ENCODE measurements at places on chromosomes 12 and 14. TPM values are rescaled to one million over a fixed set of nuclear protein-coding genes. Genes with fewer than 3 reads are reported as not detected.

DNA sequence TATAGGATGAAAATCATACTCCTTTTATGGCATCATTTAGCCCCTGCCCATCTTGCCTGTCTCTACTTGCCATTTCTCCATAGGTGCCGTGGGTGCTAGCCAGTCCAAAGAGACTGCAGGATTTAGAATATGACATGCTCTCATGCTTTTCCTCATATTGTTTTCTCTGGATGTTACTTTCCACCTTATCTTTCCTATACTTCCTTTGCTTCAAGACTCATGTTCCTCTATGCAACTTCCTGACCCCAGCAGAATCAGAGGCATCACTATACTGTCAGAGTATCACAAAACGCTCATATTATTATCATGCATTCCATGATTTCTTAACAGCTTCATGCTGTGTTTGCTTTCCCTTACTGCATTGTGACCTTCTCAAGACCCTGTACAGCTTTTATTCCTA is 220.8 kb upstream of the ABCD2 start:
- H3K4me3 ChIP-seq = no peak overlapping the region
- no peak overlapping the region for H3K27ac ChIP-seq
- peaks cover 11% of the 10 kb centered on the region for H3K4me1 ChIP-seq
- peaks cover 2% of the 10 kb centered on the region for H3K27me3 ChIP-seq

DNA sequence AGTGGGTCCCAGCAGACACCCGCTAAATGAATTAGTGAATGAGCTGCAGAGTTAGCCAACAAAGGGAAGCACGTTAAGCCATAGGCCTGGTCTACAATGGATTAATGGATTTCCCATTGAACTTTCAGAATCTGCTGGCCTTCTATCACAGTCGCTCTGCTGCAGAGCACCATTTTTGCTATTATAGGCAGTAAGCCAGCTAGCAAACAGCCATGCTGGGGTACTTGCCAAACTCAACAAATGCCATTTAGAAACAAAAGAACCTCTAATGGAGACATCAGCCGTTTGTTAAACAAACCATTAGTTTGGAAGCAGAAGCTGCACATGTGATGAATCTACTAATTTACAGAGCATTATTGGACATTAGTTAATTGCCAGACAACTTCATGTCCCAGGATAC is 181.1 kb upstream of the STXBP6 start:
- no peak overlapping the region for H3K27ac ChIP-seq
- no peaks in the 10 kb centered on the region for H3K36me3 ChIP-seq
- no peak overlapping the region for H3K4me3 ChIP-seq
- peaks cover 3% of the 10 kb centered on the region for H3K4me1 ChIP-seq
- no peak for DNase-seq

DNA sequence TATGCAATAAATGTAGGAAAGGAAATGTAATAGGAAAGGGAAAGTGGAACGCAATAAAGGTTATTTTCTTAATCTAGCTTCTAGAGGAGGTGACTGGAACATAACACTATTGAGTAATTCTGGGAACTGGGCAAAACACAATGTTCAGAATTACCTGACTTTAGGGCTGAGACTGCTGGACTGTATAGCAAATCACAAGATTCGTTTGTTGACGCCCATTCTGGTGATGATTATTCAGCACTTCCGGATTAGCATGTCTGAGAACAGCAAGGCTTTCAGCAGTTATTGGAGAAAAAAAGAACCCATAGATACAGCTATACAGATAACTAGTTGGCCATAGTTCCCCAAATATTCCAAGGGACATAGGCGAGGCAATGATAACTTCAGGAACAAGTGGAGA is 2.3 kb upstream of the KLRD1 start:
- H3K27me3 ChIP-seq = no peaks in the 10 kb centered on the region
- DNase-seq = no peak
- no peak overlapping the region for H3K4me3 ChIP-seq
- H3K4me1 ChIP-seq = no peaks in the 10 kb centered on the region
- H3K36me3 ChIP-seq = peaks cover 6% of the 10 kb centered on the region

DNA sequence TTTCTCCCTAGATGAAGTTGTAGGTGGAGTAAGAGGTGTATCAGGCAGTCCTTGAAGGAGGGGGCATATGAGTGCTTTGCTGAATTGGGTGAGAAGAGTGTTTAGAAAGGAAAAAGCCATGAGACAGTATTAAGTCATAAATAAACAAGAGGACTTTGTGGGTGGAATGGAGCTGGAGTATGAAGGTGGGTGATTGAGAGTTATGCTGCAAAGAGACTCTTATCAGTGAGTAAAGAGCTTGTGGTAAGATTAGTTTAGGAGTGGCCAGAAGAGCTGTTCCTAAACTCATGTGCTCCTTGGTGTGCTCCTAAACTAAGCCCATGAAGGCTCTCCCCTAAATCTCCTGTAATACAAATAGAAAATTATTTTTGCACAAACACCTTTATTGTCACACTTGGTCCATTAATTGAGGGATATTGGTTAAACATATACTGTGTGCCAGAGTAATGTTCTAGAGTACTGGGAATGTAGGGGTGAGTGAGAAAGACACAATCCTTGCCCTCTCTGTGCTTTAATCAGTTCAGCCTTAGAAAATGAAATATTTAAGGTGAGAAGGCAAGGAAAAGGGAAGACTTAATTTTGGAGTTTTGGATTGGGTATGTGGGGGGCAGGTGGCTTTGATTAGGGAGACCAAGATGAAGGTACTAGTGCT is 9.8 kb downstream of the CHPT1 start:
- H3K36me3 ChIP-seq = no peaks in the 10 kb centered on the region
- no peak overlapping the region for H3K4me3 ChIP-seq

Gene ASCL1
- not detected for total RNA-seq

DNA sequence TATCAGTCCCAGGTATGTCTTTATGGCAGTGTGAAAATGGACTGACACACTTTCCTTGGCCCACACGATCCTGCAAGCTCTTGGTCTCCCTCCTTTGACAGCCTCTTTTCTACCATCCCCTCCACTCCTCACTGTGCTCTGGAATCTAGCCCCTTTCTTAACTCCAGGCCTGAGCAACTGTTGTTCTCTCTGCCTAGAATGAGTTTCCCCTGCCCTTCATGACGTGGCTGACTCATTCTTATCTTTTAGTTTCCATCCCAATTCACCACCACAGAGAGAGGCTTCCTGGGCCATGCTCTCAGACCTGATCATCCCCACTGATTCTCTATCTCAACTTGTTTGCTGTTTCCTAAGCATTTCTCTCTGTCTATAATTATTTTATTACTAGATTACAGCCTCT is 157.4 kb upstream of the HMGA2 start:
- no peak for DNase-seq
- no peak overlapping the region for H3K4me3 ChIP-seq
- no peak overlapping the region for H3K27ac ChIP-seq
- H3K27me3 ChIP-seq = peaks cover 3% of the 10 kb centered on the region
- peaks cover 7% of the 10 kb centered on the region for H3K36me3 ChIP-seq

- DNase-seq = no peak
- H3K27ac ChIP-seq = no peak overlapping the region
- H3K4me1 ChIP-seq = peaks cover 2% of the 10 kb centered on the region
- H3K27me3 ChIP-seq = peaks cover 1% of the 10 kb centered on the region
- no peaks in the 10 kb centered on the region for H3K36me3 ChIP-seq
Observed at GRCh38 chr14:28083389-28083788, 683.2 kb upstream of the FOXG1 start.

- DNase-seq = no peak
- H3K27ac ChIP-seq = no peak overlapping the region
- H3K4me3 ChIP-seq = no peak overlapping the region
- peaks cover 1% of the 10 kb centered on the region for H3K27me3 ChIP-seq
Observed at GRCh38 chr12:75853626-75854025, 177.9 kb downstream of the PHLDA1 start.
